SK-N-SH (cell line): ENCODE measurements at places on chromosomes 1 and 21.

- no peak for DNase-seq
Observed at GRCh38 chr1:247357781-247358211, 26.1 kb upstream of the ZNF496 start.

DNA sequence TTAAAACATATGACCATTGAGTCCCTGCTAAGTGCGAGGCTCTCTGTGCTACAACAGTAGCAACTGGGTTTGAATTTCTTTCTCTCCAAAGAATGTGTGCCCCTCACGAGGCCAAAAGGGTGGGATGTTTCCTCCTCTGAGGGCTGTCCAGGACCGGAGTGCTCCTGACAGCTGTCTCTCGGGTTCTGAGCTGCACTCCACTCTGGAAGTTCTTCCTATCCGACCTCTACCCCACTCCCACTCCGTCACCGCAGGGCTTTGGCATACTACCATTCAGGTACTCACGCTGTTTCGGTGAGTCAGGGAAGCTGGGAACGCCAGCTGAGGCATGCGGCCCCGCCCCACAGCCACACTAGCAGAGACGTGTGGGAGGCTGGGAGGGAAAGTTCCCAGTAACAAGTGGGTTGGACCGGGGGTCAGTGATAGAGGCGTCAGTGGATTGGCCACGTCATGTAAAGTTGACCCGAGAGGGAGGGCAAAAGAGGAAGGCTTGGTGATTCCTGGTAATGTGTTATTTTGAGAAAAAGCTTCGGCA is 705 bp upstream of the SLC50A1 start:
- DNase-seq: peak; percentile 66

- DNase-seq: no peak
Observed at GRCh38 chr1:244196571-244197285, 145.6 kb downstream of the ZBTB18 start.

- peak; percentile 23 for DNase-seq
Observed at GRCh38 chr1:224170748-224171478, 12.1 kb upstream of the DEGS1 start.

GRCh38 chr1:71919811-71920509 is 362.4 kb downstream of the NEGR1 start:
- no peak for DNase-seq

GRCh38 chr1:18109058-18109755 is 1.6 kb downstream of the IGSF21 start:
- DNase-seq: peak; percentile 76

DNA sequence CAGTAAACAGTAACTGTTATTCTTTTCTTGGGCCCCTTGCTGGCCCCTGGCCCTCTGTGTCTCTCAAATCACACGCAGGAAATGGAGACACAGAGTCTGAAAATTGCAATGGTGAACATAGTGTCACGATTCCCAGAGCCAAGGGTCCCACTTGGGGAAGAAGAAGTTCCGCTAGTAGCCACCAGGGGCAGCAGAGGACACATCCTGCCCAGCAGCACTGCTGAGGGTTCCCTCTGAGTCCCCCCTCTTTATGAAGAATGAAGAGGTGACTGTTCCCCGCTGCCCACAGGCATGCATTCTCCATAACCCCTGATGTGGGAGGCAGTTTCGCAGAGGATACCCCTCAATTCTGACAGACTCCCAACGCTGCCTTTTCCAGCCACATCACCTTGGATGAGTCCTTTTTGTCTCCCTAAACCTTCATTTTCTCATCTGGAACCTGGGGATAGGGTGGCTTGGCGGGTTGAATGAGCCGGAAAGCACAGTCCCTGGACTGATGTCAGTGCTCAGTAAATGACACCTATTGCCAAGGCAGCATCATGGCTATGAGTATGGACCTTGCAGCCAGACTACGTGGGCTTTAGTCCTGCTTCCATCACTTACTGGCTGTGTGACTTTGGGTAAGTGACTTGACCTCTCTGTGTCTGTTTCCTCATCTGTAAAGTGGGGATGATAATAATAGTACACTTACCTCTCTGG is 238.0 kb upstream of the TMEM51 start:
- peak; percentile 84 for DNase-seq

- DNase-seq: no peak
Observed at GRCh38 chr1:154181944-154182343, 10.0 kb downstream of the TPM3 start.
